ENCODE measurements at places on chromosomes 12 and 14.

DNA sequence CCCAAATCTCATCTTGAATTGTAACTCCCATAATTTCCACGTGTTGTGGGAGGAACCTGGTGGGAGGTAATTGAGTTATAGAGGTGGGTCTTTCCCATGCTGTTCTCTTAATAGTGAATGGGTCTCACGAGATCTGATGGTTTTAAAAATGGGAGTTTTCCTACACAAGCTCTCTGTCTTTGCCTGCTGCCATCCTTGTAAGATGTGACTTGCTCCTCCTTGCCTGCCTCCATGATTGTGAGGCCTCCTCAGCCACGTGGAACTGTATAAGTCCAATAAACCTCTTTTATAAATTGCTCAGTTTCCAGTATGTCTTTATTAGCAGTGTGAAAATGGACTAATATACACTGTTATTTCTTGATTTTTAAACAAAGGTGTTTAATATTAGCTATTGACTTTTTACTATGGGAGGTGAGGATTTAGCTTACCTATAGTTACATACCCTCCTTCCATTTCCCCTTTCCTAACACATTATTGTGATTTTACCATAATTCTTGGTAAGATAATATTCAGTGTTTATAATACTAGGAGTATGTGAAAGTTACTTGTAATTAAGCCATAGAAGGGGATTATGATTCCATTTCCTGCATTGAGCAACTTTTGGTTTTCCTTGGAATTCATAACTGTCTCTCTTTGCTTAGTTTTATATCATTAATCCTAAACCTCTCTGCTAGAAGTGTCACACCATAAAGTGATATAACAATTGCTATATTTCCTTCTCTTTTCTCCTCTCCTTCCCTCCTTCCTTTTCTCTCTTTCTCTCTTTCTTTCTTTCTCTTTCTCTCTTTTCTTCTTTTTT is 151.0 kb upstream of the KRAS start:
- no peak for DNase-seq

GRCh38 chr14:102993523-102993922 is 63.8 kb downstream of the CDC42BPB start:
- DNase-seq: no peak

- DNase-seq: no peak
Measured at GRCh38 chr14:100895411-100895810, 8.1 kb downstream of the RTL1 start.

DNA sequence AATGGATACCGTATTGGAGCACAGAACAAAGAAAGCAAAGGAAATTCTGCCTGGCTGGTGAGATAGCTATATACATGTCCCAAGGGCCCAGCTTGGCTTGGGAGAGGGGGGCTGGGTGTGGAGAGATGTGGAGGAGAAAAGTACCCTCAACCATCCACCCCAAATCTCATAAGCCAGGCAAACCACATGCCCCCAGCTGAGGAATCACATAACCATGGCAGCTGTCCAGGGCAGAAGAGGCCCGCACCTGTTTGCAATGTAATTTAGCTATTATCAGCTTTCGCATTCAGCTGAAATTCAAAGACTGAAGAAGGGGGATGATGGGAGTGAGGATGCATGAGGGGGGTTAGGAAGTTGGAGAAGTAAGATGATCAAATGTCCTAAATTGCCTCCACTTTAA is 196.1 kb downstream of the TBX5 start:
- no peak for DNase-seq

DNA sequence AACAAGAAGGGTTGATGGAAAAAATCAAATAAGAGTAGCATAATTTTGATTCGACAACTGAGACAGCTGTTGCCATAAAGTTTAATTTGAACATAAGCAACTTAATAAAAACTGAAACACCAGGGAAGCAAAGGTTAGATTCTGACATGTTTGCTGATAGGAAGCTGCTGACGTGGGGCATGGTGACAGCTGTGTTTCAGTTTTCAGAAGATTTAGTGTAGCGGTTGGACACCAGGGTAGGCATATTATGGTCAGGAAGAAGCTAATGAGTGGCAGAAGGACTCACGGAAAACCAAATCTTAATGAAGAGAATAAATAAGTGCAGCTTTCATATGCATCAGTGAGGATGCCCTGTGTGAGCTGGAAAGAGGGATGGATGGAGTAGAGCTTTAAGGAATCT is 336.7 kb upstream of the RPL10L start:
- no peak for DNase-seq

DNA sequence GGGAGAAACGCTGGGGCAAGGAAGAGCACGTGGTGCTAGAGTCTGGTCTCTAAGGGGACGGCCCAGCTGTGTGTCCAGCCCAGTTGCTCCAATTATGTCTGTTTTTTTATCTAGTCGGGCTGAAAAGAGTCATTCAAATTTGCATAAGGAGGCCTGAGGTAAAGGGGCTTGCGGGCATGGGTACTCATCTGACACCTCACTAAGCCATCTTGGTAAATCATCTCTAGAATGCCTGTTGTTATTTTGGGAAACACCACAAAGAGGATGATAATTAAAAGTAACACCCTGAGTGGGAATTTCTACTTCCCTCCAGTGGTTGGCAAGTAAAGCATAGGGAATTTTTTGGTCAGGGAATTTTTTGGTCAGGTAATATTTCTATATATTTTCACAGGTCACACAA is 196.1 kb upstream of the ALG10B start:
- DNase-seq: no peak

DNA sequence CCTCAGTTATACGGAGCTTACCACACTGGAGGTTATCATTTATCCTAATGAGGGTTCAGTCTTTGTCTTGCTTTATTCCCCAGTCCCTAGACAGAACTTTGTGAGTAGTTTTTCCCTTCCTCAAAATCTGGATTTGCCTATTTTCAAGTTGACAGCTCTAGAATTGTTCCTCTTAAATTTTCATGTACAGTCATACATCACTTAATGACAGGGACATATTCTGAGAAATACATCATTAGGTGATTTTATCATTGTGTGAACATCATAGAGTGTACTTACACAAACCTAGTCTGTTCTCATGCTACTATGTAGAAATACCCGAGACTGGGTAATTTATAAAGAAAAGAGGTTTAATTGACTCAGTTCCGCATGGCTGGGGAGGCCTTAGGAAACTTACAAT is 3.1 kb downstream of the PRKAB1 start:
- no peak for DNase-seq

GRCh38 chr12:124927201-124928094 is 13.0 kb upstream of the UBC start:
- peak; percentile 93 for DNase-seq

DNA sequence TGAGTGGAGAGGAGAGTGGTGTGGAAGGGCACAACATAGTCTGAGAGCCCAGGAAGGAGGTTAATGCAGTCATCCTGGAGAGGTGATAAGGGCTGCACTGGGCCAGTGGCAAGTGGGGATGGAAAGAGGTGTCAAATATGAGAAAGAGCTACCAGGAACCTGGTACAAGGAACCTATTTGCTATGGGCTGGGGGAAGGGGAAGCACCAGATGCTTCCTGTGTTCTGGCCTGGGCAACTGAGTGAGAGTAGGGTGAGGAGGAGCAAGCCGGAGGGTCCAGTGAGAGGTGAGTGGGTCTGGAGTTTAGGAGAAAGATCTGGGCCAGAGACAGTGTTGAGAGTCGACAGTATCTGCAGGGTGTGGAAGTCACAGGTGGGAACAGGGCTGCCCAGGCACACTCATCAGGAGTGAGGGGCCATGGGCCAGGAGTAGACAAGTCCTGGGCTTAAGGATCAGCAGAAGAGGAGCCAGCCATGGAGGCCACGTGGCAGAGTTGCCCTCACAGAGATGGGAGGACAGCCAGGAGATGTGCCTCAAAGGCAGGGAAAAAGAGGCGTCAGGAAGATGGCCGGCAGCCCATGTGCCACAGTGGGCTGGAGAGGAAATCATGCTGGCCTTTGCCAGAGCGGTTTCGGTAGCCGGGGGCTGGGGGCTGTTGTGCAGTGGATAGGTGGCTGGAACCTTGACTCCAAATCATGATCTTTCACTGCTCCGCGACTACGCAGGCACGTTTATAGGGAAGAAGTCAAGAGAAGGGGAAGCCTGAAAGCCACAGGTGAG is 2.9 kb upstream of the AQP6 start:
- no peak for DNase-seq

- DNase-seq: no peak
Measured at GRCh38 chr14:25053585-25053984, 3.6 kb upstream of the STXBP6 start.

DNA sequence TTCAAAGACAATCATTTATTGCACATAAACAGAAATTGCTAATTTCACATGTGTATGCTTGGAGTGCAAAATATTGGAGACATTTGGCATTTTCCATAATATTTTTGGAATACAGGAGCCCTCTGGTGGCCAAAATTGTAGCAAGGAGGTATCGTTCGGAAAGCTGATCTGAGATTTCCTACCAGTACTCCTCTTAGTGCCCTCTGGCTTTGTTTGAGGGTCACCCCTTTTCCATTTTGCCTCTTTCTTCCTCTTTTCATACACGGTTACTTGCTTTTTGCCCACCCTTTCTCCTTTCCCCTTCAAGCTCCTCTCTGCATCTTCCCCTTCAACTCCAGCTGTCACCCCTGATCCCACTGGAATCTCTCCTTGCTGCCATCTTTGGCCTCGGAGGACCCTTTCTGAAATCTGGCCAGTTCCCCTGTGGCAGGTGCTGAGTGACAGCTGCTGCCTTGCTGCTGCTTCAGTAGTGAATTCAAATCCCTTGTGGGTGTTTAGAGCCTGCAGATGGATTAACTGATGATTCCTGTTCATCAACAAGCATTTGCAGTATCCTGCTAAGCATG is 164.6 kb upstream of the PARP11 start:
- no peak for DNase-seq

DNA sequence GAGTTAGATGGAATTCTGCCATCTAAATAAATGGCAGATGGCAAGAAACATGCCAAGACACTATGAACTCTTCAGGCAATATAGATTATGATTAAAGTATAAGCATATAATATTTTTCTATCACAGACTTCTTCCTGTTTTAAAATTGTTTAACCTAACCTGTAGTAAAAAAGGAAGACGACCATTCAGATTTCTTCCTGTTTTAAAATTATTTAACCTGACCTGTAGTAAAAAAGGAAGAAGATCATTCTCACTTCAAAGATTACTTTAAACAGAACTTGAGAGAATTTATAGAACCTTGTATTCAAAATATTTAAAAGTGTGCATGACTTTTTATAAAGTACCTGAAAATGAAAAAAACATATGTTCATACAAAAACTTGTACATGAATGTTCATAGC is 63.5 kb downstream of the RPS6KA5 start:
- DNase-seq: no peak

GRCh38 chr14:96808619-96809406 is 11.6 kb downstream of the VRK1 start:
- DNase-seq: no peak

GRCh38 chr14:102264355-102264754 is 40.6 kb downstream of the MOK start:
- DNase-seq: no peak

DNA sequence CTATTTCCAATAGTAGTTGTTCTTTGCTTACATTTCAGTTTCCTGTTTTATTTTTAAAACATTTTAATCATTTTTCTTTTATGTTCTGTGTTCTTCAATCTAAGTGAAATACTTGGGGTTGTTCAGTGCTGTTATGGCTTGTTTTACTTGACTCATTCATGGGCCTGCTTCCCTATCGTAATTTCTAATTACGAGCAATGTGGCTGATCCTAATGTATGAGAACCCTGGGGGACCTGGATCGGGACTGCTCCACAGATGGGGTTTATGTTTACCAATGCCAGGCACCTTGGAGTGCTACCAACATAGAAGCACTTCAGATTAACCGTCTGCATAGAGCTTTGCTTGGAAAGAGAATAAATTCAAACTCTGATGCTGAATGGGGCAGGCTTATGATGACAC is 29.8 kb downstream of the TECPR2 start:
- DNase-seq: no peak

GRCh38 chr14:72610831-72611200 is 283.1 kb downstream of the DPF3 start:
- DNase-seq: no peak

DNA sequence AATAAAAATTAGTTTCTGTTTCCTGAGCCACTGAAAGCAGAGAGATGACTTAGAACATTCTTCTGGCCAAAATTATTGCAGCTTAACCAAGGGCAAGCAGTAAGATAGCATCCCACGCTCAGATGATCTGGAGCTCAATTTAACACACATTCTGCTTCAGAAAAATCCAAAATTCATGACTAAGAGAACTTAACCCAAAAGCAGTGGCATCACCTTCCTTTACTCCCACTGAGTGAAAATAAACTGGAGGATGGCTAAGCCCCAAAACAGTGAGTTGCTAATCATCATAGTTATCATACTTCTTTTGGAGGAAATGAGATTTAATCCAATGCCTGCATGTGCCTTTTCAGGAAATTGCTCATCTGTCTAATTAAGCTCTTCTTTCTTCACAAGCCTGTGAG is 195.4 kb downstream of the DUSP6 start:
- DNase-seq: no peak

GRCh38 chr12:3133405-3133783 is 56.2 kb downstream of the TSPAN9 start:
- no peak for DNase-seq

DNA sequence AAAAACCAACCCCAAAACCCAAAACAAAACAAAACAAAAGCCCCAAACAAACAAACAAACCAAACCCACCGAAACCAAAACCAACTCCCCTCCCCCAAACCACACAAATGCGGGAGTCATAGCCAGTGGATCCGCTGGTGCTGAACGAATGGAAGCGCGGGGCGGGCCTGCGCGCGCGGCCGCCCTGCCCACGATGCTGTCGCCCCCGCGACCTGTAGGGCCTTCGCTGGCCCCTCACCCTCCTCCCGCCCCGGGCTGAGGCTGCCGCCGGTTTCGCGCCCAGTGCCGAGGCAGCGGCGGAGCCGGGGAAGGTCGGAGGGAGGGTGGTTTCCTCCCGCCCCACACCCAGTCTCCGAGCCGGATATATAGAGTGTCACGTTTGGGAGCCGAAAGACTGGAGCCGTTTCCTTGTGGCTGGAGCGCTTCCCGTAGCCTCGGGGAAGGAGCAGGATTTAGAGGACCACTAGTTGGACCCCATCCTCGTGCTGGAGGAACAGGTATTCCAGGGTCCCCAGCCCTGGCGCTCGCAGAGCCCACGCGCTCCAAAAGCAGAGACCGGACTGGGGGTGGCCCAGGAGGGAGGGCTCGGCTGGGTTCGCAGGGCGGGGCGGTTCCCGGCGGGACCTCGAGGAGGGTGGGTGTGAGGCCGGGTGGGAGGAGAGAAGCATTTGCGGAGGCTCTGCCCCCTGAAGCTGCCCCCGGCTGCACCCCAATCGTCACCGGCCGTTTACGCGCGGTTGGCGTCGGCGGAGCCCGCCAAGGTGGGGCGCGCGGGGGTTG is at the start of gene FAR2:
Gene FAR2 (plus strand): TSS at position 368 of the 780 bp plus-strand sequence. CDS start 121,172 bp downstream, outside the sequence.
- peak; percentile 70 for DNase-seq

- no peak for DNase-seq
Measured at GRCh38 chr12:94980577-94980976, 22.9 kb downstream of the NDUFA12 start.

GRCh38 chr14:100898465-100898864 is 5.1 kb downstream of the RTL1 start:
- no peak for DNase-seq

GRCh38 chr14:54848910-54849309 is 53.7 kb downstream of the GCH1 start:
- no peak for DNase-seq

GRCh38 chr14:55514819-55515490 is 65.1 kb upstream of the KTN1 start:
- DNase-seq: no peak

Data from activated naive CD4-positive, alpha-beta T cell treated with anti-CD3 and anti-CD28 coated beads, Interleukin-2, amount 10 ng/mL, durations not matched to agents 7 days and 5 days (primary cell).